ENCODE measurements at places on chromosomes 5 and 9. TPM values are rescaled to one million over a fixed set of nuclear protein-coding genes. Genes with fewer than 3 reads are reported as not detected.

Gene NRARP
- total RNA-seq = 7.1 TPM

Gene CDH9
- not detected for total RNA-seq

Gene SPTLC1
- 77.7 TPM for total RNA-seq

Gene NR5A1
- not detected for total RNA-seq

Gene LEAP2
- total RNA-seq = 28.3 TPM

Gene PTPRD
- 20.9 TPM for total RNA-seq

Gene EPB41L4A
- total RNA-seq = 36.5 TPM

Gene SLC6A3
- 0.57 TPM for total RNA-seq

Gene TAF1L
- not detected for total RNA-seq

Gene DMGDH
- 3.8 TPM for total RNA-seq
